ENCODE measurements at places on chromosomes 5 and 9.

DNA sequence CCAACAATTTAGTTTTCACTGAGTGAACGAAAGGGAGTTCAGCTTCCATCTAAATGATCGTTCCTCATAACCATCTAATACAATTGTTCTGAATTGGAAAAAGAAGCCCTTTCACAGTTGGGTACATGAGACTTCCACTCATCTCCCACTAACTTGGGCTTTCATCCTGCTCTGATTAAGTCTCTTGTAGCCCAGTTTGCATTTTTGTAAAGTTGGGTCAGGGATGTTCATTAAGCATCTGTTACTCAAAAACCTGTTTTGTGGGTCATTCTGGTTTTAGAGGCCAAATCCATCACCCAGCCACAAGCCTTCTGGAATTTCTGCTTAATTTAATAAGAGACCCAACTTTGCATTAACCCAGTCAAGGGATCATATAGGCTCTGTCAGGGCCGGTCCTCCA is 385.3 kb downstream of the BNC2 start:
- DNase-seq, result no peak

GRCh38 chr9:136899196-136899595 is 12.9 kb downstream of the TRAF2 start:
- no peak for DNase-seq

GRCh38 chr5:6482735-6483134 is 34.1 kb downstream of the UBE2QL1 start:
- no peak for DNase-seq

GRCh38 chr9:109108318-109108717 is 11.4 kb downstream of the TMEM245 start:
- no peak for DNase-seq

- DNase-seq, result no peak
These were observed 35.5 kb downstream of the OLFML2A start for GRCh38 chr9:124812441-124812876.

All from stimulated activated CD8-positive, alpha-beta memory T cell treated with anti-CD3 and anti-CD28 coated beads, Interleukin-2, amount 100 ng/mL, for 1 hour (primary cell).